ENCODE measurements at places on chromosomes 11 and 22.

DNA sequence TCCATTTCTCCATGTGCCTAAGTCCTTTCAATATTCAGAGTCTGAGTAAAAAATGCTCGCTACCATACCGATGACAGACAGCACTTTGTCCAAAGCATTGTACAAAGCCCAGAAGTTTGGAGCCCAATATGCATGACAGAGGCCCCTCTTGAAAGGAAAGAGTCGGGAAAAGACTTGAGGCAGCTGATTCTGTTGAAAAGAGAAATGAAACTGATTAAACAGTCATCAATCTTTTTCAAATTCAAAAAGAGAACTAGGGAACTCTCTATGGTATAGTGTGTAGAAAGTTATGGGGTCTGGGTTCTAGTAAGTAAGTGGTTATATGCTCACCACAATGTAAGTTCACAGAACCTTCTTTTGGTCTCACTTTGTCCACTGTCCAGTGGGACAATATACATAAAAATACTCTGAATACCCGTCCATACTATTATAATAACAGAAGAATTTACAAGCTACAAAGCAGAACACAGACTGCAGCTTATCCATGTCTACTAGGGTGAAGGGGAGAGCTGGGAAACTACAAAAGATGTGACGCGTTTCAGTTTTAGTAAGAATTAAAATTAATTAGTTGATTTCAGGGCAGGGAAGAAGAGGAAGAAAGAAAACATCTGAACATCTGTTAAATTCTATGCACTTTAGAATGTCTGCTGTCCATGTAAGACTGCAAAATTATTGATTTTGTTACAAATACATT, 26.7 kb downstream of the ALG8 start:
- no peak for DNase-seq

GRCh38 chr11:126400479-126400878, 45.0 kb downstream of the ST3GAL4 start:
- no peak for DNase-seq

GRCh38 chr11:134063124-134063495, 5.8 kb upstream of the JAM3 start:
- no peak for DNase-seq

DNA sequence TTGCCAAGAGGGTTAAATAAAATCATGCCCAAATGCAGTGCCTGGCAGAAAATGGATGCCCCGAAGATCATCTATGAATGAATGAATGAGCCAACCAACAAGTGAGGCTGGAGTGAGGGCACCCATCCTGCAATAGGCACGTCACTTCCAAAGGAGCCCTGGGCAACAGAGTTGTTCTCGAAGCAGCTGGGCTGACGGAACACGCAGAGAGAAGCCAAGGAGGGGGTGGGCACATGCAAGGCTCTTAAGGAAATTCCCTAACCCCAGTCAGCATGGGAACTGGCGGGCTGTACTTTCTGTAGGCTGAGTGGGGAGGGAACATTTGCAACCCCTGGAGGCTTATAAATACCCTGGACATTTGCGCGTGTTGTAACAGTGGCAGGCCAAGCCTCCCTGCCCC, 11.6 kb upstream of the CHADL start:
- DNase-seq, result no peak

GRCh38 chr11:26839911-26840698, 118.2 kb upstream of the SLC5A12 start:
- no peak for DNase-seq

DNA sequence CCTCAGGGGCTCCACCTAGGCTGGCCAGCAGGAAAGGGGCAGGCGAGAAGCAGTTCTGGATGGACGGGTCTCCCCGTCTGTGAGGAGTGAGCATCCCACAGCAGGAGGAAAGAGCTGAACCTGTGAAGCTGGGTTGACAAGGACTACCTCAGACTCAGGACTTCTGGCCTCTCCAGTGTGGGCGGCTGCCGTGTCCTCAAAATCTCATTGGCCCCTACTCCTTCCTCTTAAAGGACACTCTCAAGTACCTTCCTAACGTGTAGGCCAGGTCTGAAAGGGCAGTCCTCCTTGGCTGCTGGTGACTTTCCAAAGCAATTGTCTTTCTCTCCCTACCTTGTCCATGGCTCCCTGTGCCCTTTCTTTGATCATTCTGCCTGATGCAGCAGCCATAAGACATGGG, 107.0 kb upstream of the AKIP1 start:
- DNase-seq, result no peak

GRCh38 chr11:77819921-77820564, 479 bp downstream of the RSF1 start:
- no peak for DNase-seq

DNA sequence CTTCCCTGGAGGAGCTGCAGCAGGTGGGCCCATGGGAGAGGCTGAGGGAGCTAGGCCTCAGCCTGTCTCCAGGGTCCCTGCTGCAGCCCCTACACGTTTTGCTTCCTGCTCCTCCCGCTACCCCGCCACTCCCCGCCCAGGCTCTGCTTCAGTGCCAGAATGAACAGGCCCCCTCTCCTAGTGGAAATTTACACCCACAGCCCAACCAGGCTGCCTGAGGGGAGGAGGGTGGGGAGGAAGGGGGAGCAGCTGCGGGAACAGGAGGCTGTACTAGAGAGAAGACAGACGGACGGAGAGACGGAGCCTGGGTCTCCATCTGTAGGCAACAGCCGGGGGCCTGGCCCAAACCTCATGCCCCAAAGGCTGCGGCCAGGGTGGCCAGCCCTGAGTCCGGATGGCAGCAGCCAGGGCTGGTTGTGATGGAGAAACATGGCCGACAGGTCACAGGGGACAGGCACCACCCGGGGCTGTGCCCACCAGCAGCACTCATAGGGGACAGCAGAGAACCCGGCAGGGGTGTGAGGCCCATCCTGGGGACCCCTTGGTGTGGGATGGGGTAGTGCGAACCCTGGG, 20.6 kb downstream of the FLRT1 start:
- DNase-seq, result peak; percentile 79

DNA sequence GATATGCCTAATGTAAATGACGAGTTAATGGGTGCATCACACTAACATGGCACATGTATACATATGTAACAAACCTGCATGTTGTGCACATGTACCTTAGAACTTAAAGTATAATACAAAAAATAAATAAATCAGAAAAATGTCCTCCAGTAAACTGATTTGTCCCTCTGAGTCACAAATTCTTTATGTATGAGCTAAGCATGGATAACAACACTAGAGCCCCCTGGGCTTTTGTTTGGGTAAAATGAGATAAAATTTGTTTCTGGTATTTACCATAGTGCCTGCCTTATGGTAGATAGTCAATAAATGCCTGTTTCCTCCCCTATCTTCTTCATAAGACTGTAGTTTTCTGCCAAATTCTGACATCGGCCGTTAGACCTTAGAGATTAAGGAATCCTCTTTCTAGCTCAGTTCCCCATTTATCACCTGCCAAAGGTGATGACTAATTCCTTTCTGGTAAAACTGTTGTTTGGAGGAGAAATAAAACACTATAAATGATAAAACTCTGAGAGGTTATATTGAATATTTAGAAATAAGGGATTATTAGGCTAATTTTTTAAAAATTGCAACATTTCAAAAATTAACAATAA, 43.6 kb upstream of the LUZP2 start:
- no peak for DNase-seq

DNA sequence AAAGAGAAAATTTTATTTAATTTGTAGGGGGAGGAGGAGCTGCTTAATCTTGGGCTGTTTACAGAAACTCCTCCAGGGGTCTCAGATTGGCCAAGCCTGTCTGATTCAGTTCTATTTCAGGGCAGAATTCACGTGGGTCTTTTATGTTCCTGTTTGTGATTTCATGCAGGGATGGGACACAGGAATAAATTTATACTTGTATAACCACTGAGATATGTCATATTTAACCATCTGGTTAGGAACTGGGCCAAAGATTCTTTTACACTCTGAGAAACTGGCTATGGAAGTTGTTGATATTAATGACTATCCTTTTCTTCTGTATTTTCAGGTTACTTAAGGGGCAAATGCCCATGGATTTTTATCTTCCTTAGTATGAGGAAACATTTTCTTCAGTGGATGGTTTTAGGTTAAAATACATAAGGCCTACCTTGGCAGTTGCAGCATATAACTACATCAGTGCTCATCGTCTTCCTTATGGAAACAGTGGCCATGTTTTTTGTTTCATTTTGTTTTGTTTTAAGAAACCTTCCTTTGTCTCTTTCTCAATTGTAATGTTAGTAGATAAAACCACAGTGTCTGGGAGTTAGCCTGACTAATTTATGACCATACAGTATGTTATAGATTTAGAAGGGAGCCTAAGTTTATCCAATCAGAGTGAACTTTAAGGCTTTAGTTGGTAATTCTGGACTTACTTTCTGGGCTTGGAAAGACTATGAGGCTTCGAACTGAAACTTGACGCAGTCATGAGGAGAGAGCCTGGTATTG, 132.4 kb upstream of the ANO3 start:
- no peak for DNase-seq

GRCh38 chr11:61554172-61554988, 26.5 kb downstream of the SYT7 start:
- no peak for DNase-seq

DNA sequence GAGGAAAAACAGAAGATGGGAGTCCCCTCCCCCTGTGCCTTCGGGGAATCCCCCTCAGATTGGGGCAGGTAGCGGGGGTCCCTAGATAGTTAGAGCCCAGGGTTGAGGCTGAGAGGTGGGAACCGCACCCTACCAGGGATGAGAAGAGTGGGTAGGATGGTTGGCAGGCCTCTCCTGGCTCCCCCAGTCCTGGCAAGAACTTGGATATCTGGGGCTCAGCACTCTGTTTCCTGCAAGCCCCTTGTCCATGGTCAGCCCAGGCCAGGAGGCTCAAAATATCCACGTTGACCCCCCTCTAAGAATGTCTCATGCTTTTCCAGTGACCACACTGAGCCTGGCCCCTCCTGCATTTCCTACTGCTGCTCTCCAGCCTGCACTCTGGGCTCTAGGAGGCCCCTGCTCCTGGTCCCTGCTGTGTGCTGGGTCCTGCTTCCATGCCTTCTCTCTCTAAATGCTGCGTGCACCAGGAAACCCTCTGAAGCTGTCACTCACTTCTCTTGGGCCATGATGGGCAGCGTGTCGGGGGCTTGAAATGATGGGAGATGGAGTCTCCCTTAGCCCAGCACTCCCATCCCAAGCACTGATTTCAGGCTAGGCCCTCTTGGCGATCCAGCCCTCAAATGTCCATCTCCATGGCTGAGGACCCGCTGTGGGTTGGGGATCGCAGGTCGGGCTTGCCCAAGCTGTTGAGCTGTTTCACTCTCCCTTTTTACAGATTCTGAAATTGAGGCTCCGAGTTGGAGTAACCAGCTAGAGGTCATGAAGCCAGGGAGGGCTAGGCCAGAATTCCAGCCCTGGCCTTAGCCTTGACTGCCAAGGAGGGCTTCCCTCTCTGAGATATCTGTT, 2.0 kb downstream of the MAP3K11 start:
- no peak for DNase-seq

- no peak for DNase-seq
These were observed 397.0 kb downstream of the METTL15 start for GRCh38 chr11:28505232-28505631.

GRCh38 chr11:96815236-96815635, 425.4 kb downstream of the JRKL start:
- DNase-seq, result no peak

DNA sequence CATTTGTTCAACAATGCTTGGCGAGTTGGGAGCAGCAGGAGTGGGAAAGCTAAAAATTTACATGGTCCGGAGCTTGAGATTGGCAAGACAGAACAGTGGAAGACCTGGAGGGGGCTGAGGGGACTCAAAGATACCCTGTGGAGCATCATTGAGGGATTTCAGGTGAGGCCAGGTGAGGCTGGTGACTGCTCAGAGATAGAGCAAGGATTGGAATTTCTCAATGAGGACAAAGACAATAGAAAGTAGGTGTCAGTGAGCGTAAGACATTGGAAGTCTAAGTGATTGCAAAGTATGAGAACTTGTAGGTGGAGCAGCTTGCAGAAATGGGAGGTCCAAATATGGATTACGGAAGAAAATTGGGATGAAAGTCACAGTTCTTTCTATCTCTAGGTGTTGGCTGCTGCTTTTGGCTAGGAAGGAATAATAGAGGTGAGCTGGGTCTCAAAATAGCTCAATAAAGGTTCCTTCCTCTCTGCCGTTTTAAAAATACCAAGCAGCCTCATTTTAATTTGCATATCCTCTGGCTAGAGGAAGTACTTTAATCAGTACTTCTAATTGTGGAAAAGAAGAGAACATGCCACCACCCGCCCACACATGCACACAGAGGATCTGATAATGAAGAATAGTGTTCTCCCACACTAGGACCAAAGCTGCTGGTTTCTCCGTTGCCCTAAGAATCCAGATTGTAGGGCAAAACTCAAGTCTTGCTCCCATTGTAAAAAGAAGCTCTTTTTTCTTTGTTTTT, 41.8 kb upstream of the SORL1-AS1 start:
- DNase-seq, result no peak

DNA sequence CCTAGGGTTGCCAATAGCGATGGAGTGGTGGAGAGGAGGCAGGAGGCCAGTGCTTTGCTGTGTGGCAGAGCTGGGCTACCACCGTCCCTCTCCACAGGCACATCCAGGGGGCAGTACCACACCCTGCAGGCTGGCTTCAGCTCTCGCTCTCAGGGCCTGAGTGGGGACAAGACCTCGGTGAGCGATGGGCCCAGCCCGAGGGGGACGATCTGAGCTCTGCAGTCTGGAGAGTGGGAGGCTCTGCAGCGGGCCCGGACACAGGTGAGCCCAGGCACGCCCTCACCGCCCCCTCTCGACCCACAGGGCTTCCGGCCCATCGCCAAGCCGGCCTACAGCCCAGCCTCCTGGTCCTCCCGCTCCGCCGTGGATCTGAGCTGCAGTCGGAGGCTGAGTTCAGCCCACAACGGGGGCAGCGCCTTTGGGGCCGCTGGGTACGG, 2.5 kb downstream of the PKP3 start:
- no peak for DNase-seq

DNA sequence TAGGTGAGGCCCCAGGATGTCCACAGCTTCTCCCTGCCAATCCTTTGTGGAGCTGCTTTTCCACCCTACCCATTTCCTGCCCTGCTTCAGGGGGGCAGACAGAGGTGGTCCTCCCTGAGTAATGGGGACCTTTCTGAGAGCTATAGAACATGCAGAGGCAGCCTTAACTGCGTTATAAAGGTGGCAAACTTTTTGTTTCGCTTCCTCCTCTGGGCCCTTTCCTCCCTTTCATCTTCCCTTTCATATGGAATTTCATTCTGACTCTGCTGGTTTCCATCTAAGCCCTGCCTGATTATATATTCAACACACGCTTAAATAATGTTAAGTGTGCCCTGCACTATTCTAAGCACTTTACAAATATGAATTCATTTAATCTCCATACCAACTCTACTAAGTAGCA, 169.3 kb upstream of the E2F8 start:
- DNase-seq, result no peak

DNA sequence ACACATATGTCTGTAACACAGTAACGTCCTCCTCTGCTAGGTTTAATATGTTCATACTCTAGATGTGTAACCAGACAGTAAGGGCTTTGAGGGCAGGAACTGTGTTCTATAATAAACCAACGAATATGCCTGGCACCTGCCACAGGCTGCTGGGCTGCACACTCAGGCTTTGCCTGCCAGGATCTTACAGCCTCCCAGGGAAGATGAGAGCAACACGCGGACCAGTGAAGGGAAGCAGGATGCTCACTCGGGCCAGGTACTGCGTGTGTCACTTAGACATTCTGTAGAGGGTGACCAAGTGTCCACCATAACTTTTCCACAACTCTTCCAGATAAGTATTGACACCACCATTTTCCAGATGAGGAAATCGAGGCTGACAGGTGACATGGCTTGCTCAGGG, 21.7 kb upstream of the BAIAP2L2 start:
- no peak for DNase-seq

Data from NCI-H1694 treated with DMSO at 0.1 percent for 48 hours (cell line).